ENCODE measurements at places on chromosomes 2 and 18.

GRCh38 chr2:116719836-116720235 is 1094.7 kb upstream of the DDX18 start:
- no peak for ATAC-seq

DNA sequence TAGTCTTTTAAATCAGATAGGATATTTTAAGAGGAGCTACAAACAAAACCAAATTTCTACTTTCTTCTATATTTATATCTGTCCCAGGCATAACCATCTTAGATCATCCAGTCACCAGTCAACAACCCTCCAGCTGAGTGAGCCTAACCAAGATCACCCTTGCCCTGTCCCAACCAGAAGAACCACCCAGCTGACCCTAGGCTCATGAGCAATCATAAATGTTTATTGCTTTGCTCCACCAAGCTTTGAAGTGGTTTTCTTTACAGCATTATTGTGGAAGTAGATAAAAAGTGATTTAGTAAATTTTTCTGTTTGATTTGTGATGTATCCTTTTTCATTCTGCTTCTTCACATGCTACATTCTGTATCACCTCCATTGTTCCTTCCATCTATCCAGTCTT is 167.2 kb upstream of the PIEZO2 start:
- no peak for ATAC-seq

DNA sequence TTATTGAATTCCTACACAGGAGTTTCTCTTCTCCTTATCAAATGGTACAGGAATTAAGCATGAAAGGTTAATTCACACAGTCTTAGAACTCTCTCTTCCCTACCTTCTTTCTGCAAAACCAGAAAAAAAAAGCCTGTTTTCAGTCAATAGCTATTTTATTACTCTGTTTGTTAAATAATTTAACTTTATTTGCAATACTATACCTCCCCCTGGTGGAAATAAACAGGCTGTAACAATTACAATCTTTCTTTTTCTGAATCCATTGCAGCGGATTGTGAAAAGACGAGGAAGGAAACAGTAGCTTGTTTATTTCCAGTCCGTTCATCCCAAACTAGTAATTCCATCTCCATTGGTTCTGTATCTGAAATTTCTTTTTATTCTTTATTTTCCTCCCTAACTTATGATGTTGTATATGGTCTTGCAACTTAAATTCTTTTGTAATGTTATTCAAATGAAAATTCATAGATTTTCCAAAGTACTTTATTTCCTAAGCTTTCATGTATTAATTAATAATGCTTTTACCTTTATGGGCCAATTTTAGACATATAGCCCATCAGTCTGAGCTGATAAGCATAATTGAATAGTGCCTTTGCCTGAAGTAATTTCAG is 165.2 kb downstream of the SH3BP4 start:
- no peak for ATAC-seq

GRCh38 chr2:52395912-52396311 is 1364.0 kb upstream of the NRXN1 start:
- no peak for ATAC-seq

DNA sequence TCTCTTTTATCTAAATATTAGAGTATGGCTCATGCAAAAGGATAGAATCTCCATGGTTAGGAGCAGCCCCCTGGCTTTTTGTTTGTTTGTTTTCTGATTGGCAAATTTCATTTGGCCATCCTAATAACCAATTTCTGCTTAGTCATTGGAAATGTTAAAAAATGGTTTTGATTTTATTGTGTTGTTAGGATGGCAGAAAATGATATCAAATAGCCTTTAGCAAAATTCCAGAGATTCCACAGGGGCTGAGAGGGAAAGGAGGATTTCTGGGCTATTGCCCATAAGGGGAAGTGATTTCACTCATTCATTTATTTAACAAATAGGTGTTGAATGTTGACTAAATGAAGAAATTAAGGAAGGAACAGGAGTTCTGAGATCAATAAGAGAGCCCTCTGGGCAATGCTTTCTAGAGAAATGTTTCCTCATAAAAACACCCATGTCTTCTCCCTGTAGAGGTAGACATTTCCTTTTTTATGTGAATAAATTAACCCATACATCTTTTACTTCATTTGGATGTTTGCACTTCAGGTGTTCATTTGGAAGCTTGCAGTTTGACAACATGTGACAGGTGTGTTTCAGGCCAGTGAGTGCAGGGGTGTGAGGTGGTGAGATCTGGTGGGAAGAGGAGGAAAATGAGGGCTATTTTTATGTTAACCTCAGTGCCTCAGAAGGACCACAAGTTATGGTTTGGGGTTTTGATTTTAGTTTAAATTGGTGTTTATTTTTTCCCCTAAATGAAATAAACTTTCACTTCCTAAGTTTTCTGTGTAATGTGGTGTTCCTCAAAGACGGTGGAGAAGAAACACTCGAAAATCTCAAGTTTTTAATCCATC is 61.7 kb upstream of the EPC2 start:
- ATAC-seq: no peak

- no peak for ATAC-seq
Observed at GRCh38 chr2:231297108-231297908, 98.2 kb upstream of the B3GNT7 start.

DNA sequence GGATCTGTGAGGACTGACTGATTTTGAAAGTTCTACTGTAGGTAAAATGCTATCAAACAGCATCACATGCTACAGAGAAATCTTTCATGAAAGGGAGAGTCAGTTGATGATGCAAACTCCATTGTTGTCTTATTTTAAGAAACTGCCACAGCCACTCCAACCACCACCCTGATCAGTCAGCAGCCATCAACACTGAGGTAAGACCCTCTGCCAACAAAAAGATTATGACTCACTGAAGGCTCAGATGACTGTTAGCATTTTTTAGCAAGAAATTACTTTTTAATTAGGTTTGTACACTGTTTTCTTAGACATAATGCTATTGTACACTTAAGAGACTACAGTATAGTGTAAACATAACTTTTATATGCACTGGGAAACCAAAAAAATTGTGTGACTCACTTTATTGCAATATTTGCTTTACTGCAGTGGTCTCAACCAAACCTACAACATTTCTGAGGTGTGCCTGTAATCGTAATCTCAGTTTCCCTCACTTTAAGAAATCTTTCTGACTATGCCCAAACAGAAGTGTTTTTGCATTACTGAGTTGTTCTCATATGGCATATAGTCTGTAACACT is 42.8 kb downstream of the METTL8 start:
- no peak for ATAC-seq

DNA sequence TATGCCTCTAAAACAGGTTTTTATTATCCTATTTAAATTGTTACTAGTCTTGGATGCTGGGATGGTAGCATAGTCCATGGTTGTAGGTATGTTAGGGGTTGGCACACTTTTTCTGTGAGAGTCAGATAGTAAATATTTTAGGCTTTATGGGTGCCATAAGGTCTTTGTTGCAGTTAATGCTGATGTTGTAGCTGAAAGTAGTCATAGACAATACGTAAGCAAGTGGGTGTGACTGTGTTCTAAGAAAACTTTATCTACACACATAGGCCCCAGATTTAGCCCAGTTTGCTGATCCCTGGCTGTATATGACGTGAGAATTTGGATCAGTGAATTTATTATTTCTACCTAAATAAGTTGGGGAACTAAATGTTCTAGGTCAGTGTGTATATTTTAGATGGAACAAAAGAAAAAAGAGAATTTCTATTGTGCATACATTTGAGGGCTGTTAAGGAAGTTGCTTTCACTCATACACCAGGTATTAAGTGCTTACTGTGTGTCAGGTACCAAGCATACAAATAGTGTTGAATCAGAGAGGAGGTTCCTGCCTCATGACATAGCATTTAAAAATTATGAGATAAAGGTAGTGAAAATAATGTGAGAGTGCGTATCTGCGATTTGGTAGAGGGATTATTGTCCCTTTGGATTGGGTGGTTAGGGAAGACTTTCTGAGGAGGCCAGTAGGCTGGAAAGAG is 39.4 kb downstream of the AGFG1 start:
- no peak for ATAC-seq

- peak; percentile 8 for ATAC-seq
Observed at GRCh38 chr2:157444641-157445040, 752 bp upstream of the CYTIP start.

DNA sequence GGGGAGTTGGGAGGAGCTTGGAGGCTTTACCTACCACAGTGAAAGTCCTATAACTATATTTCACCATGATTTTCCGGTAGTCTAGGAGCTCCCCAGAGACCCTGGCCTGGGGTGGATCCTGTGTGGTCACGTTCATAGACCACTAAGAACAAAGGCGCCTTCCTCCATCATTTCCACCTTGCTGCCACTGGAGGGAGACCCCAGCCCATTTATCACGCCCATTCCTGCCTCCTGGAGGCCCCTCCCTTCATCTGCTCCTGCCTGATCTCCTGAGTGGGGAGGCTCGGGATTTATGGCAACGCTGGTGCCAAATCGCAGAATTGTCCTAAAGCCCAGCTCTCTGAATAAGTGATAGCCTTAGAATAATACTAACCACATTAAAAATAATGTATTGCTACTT is 507.6 kb upstream of the SPHKAP start:
- no peak for ATAC-seq

DNA sequence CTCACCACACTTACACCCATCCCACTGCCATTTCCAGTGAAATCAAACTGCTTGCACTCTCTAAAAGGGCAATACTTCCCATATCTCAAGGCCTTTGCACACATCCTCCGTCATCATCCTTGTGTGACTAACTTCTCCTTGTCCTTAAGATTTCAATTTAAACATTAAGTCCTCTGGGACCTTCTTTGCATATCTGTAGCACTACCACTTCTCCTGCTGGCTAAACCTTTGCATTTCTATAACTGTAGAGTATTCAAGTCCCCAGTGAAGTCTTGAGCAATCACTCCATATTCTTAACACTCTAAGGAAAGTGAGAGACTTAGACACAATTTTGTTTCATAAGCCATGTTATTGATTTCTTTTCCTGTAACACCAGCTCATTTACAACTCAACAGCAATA is 136.8 kb upstream of the EPHA4 start:
- ATAC-seq: no peak

- no peak for ATAC-seq
Observed at GRCh38 chr2:54724560-54725342, 1.3 kb downstream of the EML6 start.

GRCh38 chr2:27735263-27735904 is 36.1 kb upstream of the MRPL33 start:
- ATAC-seq: peak; percentile 69

GRCh38 chr2:228615496-228615895 is 434.0 kb upstream of the SPHKAP start:
- no peak for ATAC-seq

DNA sequence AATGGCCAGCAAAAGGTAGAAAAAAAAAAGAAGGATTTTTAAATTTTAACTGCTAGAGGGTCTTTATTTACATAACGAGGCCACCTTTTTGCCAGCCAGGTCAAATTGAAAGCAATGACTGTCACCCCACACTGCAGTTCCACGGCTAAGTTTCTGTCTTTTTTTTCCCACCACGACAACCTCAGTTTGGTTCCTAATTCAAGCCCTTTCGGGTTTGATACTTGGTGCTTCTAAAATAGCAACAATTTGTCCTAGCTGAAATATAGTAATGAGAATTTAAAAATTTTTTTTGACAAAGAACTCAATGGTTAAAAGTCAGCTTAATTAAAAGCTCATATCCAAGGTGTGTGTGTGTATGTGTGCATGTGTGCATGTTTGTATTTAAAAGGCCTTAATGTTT is 16.4 kb upstream of the NMS start:
- no peak for ATAC-seq

GRCh38 chr2:72953976-72954375 is 36.7 kb downstream of the EMX1 start:
- ATAC-seq: peak; percentile 68

GRCh38 chr18:47830772-47831171 is 99.7 kb downstream of the SMAD2 start:
- ATAC-seq: no peak

GRCh38 chr18:23437357-23438045 is 15.6 kb upstream of the RIOK3 start:
- ATAC-seq: peak; percentile 98

DNA sequence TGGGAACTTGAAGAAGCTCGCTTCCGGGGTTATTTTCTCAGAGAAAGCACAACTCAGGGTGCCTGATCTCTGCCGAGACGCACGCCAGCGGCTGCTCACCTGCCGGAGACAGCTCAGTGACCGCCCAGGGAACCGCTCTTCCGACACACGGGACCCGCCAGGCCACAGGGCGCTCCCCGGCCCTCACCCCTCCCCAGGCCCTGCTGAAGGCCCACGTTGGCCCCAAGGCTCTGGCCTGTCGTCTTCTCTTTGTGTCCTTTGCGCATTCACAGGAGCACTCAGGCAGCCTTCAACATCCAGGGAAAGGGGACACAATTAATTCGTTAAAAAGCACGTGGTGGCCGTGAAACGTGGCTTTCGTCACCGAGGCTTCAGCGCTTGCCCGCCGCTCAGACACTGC is 276.3 kb upstream of the SALL3 start:
- ATAC-seq: no peak

DNA sequence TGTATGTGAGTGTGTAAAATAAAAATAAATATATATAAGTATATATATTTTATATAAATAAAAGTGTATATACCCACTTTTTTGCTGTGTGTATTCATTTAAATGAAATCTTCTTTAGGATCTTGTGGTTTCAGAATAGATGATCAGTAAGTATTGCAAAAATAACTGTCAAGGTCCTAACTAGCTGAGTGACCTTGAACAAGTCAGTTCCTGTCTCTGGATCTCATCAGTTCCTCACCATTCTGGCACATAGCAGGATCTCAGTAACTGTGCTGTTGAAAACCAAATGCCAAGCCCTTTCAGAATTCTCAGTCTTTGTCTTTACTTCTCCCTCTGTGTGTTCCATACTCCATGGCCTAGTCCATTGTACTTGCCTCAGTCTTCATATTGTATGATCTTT is 115.3 kb upstream of the CXCR4 start:
- no peak for ATAC-seq

- no peak for ATAC-seq
Observed at GRCh38 chr2:33784488-33784887, 185.4 kb upstream of the FAM98A start.

DNA sequence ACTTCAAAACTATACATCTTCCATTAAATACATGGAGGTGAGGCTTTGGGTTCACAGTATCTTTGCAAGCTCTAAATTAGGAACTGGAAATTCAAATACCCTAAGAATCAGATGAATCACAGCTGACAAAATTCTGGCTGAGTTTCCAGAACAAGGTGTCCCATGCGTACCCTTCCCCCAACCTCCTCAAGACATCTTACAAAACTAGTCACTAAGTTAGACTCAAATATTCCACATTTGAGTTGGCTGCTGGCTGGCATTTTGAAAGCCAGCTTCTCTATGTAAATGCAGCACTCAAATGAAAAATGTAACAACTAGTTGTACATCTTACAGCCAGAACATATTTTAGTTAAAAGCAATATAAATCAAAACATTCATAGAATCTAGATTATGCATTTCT is 131.0 kb upstream of the ARL5A start:
- ATAC-seq: no peak

- ATAC-seq: no peak
Observed at GRCh38 chr2:56522605-56523089, 338.9 kb downstream of the CCDC85A start.

GRCh38 chr2:119111115-119111975 is 47.2 kb downstream of the C1QL2 start:
- no peak for ATAC-seq

GRCh38 chr2:211751848-211752247 is 786.8 kb downstream of the ERBB4 start:
- no peak for ATAC-seq

GRCh38 chr2:174031226-174031625 is 66.1 kb upstream of the SP3 start:
- ATAC-seq: no peak
